ENCODE measurements at places on chromosomes 1 and 21.

DNA sequence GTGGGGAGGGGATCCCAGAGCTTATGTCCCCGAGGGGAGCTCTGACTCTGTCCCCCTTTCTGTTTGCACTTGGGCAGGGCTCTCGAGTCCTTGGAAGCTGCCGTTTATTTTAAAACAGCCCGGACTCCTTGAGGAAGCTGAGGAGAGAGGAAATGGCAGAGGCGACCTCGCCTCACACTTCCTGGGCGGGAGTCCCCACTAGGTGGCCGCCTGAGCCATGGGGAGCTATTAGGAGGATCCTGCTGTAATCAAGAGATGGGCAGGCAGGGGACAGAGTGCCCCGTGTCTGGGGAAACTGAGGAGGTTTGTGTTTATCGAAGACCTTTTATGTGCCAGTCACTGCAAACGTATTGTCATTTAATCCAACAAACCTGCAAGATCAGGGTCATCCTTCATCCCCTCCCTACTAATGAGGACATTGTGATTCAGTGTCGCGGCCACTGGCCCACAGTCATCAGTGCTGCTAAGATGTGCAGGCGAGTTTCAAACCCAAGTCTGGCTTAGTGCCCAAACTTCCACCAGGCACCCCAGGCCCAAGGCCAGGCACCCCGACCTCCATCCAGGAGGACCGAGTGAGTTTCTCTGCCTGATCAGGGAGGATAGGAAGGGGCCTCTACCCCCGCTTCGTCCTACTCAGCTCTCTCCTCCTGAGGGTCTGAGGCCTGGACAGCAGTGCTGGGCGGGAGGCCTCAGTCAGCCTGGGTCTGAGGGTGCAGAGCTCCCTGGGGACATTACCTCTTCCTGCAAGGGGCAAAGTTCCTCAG is 316.9 kb upstream of the VAMP3 start:
- ATAC-seq: no peak

- ATAC-seq: peak; percentile 69
Measured at GRCh38 chr1:94463765-94464330, 45.7 kb downstream of the ABCD3 start.

DNA sequence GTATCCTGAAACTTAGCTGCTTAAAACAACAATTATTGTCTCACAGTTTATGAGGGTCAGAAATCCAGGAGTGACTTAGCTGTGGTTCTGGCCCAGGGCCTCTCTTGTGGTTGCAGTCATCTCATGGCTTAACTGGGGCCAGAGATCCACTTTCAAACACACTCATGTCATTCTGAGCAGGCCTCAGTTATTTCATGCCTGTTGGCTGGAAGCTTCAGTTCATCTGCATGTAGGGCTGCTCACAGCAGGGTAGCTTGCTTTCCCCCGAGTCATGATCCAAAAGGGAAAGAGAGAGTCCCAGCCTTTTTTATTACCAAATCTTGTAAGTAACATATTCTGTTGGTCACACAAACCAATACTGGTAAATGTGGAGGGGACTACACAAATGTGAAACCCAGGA is 96.6 kb upstream of the B3GALT2 start:
- no peak for ATAC-seq

DNA sequence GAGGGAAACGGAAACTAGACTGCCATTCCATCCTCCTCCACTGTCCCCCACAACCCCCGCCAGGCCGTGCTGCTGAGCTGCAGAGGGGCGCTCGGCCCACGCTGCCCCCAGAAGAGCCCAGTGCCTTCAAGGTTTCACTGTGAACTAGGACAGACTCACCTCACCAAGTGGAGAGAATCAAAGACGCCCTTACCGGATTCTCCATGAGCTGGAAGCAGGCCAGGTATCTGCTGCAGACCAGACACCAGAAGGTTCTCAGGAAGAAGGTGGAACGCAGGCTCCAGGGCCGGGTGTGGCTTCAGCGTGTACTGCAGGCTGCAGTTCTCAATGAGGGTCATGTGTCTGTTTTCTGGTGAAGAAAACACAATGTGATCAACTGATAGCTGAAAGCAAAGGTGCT is 30.6 kb downstream of the NPHP4 start:
- ATAC-seq: no peak

DNA sequence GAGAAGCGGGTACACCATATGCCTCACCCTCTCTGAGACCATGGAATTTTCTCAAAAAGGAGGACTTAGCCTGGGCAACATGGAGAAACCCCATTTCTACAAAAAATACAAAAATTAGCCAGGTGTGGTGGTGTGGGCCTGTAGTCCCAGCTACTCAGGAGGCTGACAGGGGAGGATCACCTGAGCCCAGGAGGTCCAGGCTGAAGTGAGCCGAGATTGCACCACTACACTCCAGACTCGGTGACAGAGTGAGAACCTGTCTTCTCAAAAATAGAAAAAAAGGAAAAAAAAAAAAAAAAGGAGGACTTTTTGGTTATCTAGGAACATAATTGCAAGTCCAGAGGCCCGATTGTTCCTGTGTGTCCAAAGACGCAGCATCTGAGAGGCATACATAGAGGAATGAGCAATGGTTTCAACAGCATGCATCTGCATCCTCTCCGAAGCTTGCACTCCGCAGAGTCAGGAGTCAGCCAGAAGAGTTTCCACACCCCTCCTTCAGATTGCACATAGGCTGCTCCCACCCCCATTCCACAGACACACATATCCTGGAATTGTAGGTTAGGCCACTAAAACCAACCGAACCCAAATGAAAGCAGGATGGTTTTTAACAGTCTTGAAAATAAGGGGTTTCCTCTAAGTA is 2.5 kb upstream of the TBX15 start:
- no peak for ATAC-seq

GRCh38 chr1:85575363-85575995 is 5.1 kb upstream of the CCN1 start:
- ATAC-seq: no peak

- no peak for ATAC-seq
Measured at GRCh38 chr1:151705146-151705545, 11.5 kb downstream of the CELF3 start.
